ENCODE measurements at places on chromosomes 2 and 18.

DNA sequence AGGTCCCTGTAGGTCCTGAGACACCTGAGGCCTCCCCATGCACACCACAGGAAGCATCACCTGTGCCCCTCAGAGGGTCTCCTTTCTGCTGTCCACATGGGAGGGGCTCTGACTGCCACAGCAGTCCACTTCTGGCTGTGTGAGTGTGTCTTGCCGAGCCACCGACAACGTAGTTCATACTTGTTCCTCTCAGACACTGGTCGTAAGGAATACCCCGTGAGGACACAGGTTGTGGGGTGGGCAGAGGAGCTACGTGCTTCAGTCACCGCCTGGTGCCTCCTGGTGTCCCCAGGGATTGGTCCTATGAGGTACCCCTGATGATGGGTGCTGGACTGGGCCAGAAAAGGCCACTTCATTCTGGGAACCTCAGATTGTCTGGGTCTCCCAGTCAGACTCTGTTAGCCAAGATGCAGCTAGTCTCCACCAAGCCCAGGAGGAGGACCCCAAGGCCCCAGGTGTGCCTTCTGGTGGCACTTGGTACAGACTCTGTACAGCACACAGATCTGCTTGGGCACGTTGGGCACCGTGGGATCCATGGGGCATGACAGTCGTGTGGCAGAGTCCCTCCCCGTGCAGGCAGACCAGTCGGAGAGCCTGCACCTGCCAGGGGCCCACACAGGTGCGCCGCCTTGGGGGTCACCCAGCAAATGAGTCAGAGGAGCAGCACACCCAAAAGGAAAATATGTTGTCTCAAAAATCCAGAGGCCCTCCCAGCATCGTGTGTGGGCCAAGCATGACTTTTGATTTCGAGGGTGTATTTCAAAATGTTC is 2.5 kb downstream of the ARHGEF4 start:
- no peak for DNase-seq

DNA sequence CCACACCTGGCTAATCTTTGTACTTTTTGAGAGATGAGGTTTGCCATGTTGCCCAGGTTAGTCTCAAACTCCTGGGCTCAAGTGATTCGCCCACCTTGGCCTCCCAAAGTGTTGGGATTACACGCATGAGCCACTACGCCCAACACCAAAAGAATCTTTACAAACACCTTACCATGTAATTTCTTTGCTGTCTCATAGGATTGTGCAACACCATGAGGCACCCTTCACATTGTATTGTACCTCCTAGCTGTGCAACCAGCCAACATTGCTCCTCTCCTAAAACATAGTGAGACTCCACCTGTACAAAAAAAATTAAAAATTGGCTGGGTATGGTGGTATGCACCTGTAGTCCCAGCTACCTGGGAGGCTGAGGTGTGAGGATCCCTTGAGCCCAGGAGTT is 3.1 kb upstream of the MFSD6 start:
- no peak for DNase-seq

DNA sequence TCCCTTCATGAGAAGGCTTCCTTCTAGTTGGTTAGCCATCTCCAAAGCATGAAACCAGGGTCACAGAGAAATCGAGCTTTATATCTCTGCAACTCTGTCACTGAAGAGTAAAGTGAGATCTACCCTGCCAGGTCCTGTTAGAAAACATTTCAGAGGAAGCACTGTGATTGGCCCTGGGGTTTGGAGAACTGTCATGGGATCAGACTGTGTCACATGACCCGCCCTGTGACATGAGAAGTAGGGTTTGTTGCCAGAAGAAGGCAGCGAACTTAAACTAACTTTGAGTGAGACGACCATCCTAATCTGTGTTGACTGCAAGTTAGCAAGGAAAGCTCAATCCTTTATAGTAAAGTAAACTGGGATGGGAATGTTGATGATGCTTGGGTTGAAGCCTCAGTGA is 55.5 kb downstream of the SLC9A2 start:
- DNase-seq, result no peak

DNA sequence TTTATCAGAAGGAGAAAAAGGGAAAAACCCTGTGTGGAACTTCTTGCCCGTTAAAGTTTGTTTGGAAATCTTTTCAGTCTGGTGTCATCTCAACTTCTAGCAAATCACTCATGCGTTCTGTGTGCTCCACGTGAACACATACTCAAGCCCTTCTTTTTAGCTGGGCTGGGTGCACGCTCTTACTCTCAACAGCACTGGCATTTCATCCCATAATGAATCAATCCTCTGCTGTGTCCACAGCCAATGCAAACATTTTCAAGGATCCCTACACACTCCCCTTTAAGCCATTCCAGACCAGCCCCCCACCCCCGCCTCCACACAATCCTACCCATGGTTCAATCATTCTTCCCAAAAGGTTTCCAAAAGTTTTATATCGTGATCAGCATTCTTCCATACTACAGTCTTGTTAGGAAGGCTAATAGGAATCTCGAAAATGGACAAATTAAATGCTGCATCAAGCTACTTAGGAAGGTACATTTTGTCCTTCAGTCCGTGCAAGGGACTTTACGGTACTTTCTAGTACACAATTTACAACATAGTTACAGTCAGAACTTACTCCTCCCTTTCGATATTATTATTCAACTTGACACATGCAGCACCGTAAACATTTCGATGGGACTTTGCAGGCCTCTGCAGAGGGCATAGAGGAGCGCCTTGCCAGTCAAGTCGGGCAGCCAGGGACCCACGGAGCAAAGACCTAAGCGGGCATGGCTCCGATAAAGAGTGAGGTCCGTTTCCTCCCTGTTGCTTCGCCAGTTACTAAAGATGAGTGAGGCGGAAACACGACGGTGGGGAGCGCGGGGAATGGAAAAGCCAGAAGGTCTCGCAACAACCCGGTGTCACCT is 1.4 kb downstream of the PTGR3 start:
- no peak for DNase-seq

- no peak for DNase-seq
These were observed 7.0 kb upstream of the ERFE start for GRCh38 chr2:238151628-238152235.

- peak; percentile 61 for DNase-seq
These were observed 35.4 kb downstream of the STAT4 start for GRCh38 chr2:191115391-191115790.

- DNase-seq, result no peak
These were observed 1.2 kb downstream of the TLX2 start for GRCh38 chr2:74515271-74515980.
